ENCODE measurements at places on chromosomes 6 and 20. TPM values are rescaled to one million over a fixed set of nuclear protein-coding genes. Genes with fewer than 3 reads are reported as not detected.

The PRKN gene
- 23.1 TPM for total RNA-seq

The CDH4 gene
- not detected for total RNA-seq

The OLIG3 gene
- not detected for total RNA-seq

The MRPS18A gene
- 46.0 TPM for total RNA-seq

The IPCEF1 gene
- 1.7 TPM for total RNA-seq

The IYD gene
- total RNA-seq: not detected

The PDYN gene
- not detected for total RNA-seq

The ESR1 gene
- total RNA-seq: 1.3 TPM

The SLC17A3 gene
- total RNA-seq: not detected

The FAM83C gene
- total RNA-seq: not detected

The THBS2 gene
- total RNA-seq: 10.7 TPM

All from left ventricle myocardium superior (tissue), 1 donor.